PC-9 (cell line): ENCODE measurements at places on chromosomes 2 and 18. TPM values are rescaled to one million over a fixed set of nuclear protein-coding genes. Genes with fewer than 3 reads are reported as not detected.

ARHGAP15 gene
- total RNA-seq, result not detected in 2 replicates

CHN1 gene
- total RNA-seq, result 11.8 and 14.0 TPM in 2 replicates

DNA sequence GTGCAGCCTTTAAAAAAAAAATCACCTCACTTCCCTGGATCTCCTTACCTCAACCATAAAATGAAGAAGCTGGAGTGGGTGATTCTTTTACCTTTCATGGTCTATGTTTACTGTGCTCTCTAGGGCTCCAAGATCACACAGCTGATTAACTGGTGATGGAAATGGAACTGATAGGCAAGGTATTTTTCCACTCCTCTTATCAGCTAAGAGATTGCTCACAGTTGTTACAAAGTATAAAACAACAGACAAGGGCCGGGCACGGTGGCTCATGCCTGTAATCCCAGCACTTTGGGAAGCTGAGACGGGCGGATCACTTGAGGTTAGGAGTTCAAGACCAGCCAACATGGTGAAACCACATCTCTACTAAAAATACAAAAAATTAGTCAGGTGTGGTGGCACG lies 14.5 kb downstream of the RPS27A start:
- DNase-seq, result no peak

DNA sequence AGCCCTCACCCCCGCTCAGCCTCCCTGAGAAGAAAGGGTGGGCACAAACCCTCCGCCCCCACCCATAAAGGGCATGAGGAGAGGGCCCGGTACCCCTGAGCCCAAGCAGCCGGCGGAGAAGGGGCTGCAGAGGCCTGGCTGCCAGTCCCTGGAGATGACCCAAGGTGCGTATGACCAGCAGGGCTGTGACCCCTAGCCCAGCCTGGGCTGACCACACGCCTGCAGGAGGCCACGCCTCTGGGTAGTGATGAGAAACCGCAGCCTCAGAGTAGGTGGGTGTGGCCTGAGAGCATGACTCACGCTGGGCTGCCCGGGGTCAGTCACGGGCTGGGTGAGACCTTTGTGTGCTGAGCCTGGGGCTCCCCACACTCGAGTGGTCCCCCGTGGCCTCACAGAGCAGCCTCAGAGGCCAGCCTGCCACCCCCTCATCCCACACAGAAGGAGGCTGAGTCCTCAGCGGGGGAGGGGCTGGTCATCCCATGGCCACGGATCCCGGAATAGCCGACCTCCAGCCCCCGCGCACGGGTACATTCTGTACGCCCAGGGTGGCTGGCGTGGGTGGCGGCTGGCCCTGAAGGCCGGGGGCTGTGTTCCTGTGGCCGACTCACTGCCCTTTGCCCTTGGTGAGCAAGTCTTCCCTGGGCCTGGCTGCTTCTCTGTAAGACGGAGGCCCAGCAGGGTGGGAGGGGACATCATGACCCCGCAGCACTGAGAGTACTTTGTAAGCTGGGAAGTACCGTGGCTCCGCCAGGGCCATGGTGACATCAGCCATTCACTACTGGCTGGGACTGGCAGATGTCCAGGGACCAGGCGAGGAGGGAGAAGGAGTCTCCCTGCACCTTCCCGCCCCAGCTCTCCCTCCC lies 110.8 kb upstream of the OTOS start:
- DNase-seq, result peak; percentile 92

GRCh38 chr2:240573516-240574385 lies 5.5 kb downstream of the RNPEPL1 start:
- DNase-seq, result no peak
